ENCODE measurements at places on chromosomes 2 and 18.

GRCh38 chr2:157477919-157478318 is 34.0 kb upstream of the CYTIP start:
- no peaks in the 10 kb centered on the region for H3K36me3 ChIP-seq
- DNase-seq, result no peak
- H3K4me1 ChIP-seq, result no peaks in the 10 kb centered on the region
- no peak overlapping the region for H3K27ac ChIP-seq
- no peaks in the 10 kb centered on the region for H3K27me3 ChIP-seq

GRCh38 chr2:125042727-125043126 is 1017.6 kb downstream of the CNTNAP5 start:
- no peaks in the 10 kb centered on the region for H3K36me3 ChIP-seq
- H3K4me3 ChIP-seq, result no peak overlapping the region
- no peaks in the 10 kb centered on the region for H3K4me1 ChIP-seq

DNA sequence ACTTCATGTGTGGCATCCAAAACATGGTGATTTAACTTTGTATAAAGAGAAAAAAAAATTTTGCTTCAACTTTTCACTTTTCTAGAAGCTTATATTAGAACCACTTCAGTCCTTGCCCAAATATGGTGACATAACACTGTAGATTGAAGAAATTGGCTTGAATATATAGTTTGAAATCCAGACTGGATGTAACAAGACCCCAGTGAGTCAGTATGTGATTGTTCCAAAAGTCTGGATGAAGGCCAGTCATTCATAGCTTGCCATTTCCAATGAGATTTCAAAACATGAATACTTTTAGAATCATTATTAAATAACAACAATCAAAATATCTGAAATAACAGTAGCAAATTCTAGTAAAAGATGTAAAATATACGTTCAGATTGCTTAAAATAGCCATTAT is 104.8 kb upstream of the FN1 start:
- no peak overlapping the region for H3K4me3 ChIP-seq
- no peaks in the 10 kb centered on the region for H3K27me3 ChIP-seq
- no peak for DNase-seq
- H3K4me1 ChIP-seq, result peaks cover 7% of the 10 kb centered on the region

GRCh38 chr2:215347878-215348277 is 36.0 kb downstream of the ATIC start:
- H3K27me3 ChIP-seq, result no peaks in the 10 kb centered on the region
- no peak overlapping the region for H3K4me3 ChIP-seq
- H3K27ac ChIP-seq, result no peak overlapping the region
- peaks cover 62% of the 10 kb centered on the region for H3K36me3 ChIP-seq
- no peaks in the 10 kb centered on the region for H3K4me1 ChIP-seq

- no peaks in the 10 kb centered on the region for H3K36me3 ChIP-seq
- DNase-seq, result no peak
- H3K27ac ChIP-seq, result no peak overlapping the region
- peaks cover 6% of the 10 kb centered on the region for H3K27me3 ChIP-seq
- peaks cover 8% of the 10 kb centered on the region for H3K4me1 ChIP-seq
- no peak overlapping the region for H3K4me3 ChIP-seq
Measured at GRCh38 chr2:241034490-241035141, 36.2 kb downstream of the SNED1 start.

DNA sequence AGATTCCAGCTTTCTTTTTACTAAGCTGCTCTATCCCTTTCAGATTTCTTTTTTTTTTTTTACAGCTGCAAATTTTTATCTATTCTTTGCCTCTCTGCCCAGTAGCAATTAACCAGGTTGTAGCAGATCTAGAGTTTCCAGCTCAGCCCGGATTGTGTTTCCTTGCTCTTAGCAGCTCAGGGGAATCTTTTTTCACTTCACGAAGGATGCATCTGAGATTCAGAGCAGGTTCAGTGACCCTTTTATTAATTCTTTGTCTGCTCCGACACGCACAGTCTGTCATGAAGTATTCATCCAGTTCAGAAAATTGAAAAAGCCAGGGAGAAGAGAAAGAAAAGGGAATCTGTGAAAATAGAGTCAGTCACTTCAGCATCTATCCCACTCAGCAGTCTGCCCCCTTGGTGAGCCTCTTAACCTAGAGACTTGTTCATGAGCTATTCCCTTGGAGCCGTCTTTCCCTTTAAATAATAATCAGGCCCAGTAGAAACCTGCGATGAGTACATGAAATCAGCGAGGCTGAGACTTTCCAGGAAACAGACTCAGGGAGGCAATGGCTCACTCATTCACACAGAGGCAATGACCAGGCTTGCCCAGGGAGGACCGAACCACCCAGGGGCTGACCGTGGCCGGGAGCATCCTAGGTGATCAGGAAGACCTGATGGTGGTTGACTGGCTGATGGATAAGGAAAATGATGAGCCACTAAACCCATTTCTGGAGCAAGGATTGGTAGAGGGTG is 103.4 kb upstream of the ITGA6 start:
- no peaks in the 10 kb centered on the region for H3K36me3 ChIP-seq
- H3K27me3 ChIP-seq, result no peaks in the 10 kb centered on the region
- DNase-seq, result no peak
- H3K27ac ChIP-seq, result no peak overlapping the region
- H3K4me1 ChIP-seq, result no peaks in the 10 kb centered on the region

DNA sequence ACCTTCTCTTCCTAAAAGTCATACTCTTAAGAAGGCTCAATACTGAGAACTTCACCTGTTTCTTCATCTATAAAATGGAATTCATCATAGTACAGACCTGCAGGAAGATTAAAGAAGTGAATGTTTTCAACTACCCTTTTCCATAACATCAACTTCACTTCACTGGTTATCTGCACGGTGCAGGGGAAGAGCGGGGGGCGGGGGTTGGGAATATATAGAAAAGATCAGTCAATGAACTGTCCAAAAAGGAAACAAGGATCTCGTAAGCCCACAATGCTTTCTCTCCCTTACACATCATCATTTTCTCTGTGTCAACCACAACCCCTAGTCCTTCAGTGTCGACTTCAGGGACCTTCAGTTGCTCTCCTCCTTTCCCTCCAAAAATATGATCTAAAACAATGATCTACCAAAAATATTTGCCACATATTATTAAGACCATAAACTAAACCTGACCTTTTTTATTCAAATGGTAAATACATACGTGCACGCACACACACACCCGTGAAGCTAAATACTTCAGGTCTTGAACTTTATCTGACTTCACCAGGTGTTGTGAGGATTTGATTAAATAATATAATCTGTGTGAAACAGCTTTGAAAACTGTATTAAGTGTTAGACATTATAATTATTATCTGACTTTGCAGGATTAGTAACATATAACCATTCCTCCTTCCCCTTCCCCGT is 4.9 kb downstream of the MBOAT2 start:
- no peak overlapping the region for H3K27ac ChIP-seq
- DNase-seq, result no peak
- H3K27me3 ChIP-seq, result peaks cover 16% of the 10 kb centered on the region
- H3K36me3 ChIP-seq, result no peaks in the 10 kb centered on the region
- H3K4me3 ChIP-seq, result no peak overlapping the region

GRCh38 chr2:25377822-25378421 is 36.2 kb upstream of the DNMT3A start:
- H3K4me3 ChIP-seq, result no peak overlapping the region
- H3K36me3 ChIP-seq, result no peaks in the 10 kb centered on the region
- H3K27ac ChIP-seq, result no peak overlapping the region
- H3K27me3 ChIP-seq, result no peaks in the 10 kb centered on the region

Measured in GM23338 (cell line).